ENCODE measurements at places on chromosomes 2 and 18. TPM values are rescaled to one million over a fixed set of nuclear protein-coding genes. Genes with fewer than 3 reads are reported as not detected.

Gene VIL1
- not detected for total RNA-seq

Gene IRS1
- total RNA-seq: 4.0 TPM

DNA sequence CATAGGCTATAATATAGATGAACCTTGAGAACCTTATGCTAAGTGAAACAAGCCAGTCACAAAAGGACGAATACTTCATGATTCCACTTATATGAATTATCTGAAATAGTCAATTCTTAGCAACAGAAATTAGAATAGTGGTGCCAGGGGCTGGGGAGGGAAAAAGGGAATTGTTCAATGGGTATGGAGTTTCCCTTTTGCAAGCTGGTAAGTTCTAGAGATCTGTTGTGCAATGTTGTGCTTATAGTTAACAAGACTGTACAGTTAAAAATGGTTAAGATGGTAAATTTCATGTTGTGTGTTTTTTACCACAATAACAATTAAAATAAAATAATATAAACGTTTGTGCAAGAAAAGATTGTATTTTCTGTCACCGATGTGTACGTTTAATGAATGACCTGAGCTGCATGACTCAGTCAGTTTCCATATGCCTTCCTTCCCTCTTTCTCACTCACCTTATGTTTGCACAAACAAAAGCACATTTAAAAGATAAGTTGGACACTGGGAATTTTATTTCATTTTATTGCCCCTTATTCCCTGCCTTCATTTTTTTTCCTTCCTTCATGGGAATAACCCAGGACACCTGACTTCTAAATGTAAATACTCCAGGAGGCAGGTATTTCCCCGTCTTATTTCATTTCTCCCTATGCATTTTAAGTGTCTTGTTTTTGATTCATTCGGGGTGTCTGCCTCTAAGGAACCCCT lies 143.7 kb upstream of the TTC39C start:
- no peak for DNase-seq

DNA sequence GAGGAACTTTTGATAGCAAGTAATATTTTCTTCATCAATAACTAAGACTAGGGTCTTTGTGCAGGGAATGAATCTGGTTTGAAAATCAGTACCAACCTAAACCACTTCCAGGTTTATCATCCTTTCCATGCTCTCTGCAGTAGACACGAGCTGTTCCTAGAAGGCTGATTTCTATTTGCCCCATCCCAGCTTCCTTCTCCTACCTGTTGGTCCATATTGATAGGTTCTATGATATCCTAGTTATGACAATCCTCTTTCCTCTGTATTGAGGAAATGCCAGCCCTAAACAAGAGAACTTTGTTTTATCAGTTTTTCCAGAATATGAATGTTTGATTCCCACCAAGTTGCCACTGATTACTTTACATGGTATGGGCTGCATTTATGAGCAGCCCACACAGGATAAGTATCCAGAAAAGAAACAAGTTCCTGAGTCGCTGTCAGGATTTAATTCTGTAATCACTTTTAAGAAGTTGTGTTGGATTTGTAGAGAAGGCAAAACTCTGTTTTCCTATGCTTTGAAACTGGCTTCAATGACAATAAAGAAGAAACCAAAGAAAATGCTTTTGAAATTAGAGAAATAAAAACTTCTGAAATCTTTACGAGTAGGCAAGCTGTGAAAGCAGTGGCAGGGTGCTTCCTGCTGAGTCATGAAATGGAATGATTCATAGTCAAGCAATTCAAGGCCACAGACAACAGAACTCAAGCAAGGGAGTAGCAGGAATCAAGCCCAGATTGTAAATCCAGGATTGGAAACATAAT lies 37.3 kb upstream of the TANK start:
- DNase-seq: peak; percentile 89
